ENCODE measurements at places on chromosomes 3 and 15.

DNA sequence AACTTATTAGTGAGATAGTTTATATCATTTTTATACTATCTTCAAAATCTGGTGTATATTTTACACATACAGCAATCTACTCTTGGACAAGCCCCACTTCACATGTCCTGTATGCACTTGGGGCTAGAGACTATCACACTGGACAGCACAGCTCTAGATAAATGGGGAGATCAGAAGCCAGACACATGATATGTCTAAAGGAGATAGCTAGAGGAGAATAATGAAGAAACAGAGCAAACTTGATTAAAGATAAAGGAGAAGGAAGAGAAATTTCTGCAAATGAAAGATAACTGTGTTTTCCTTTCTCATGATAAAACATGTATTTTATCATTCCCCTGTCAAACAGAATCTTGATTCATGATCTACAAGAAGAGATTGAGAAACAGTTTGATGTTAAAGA lies 13.0 kb downstream of the CPA3 start:
- DNase-seq: no peak

DNA sequence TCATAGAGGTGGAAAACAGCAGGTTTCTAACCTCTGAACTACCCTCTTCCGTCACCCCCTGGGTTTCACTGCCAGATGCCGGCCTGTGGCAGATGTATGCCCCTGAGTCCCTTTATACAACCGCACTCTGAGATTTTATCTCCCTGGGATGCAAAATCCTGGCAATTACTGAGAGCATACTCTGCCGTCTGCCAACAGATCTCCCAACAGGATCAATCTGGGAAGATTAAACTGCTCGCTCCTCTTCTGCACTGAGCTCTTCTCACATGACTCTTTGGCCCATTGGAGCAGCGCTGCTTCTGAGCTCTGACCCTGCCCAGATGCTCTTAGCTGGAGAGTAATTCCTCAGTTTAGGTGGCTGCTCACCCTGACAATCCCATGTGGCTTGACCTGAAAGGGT lies 133.2 kb downstream of the LIPC start:
- no peak for DNase-seq

- no peak for DNase-seq
Observed at GRCh38 chr3:16982460-16982859, 97.7 kb downstream of the PLCL2 start.

- no peak for DNase-seq
Observed at GRCh38 chr3:36381311-36381956, 1.1 kb downstream of the STAC start.

GRCh38 chr3:46748170-46748569 lies 30.5 kb upstream of the PRSS50 start:
- no peak for DNase-seq

DNA sequence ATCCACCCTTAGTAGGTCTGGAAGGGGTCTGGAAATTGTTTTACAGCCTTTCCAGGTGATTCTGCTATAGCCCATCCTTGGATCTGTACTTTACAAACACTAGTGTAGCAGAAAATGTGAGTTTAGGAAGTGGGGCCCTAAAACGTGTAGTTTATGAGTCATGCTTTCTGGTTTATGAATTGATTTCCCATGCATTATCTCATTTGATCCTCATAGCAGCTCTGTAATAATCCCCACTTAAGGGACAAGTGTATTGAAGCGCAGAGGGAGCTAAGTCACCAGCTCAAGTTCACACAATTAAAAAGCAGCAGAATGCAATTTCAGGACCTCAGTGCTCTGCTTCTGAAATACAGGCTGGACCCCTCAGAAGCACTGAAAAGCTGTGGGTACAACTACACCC lies 22.7 kb upstream of the STARD5 start:
- DNase-seq: no peak

GRCh38 chr15:36079021-36079420 lies 500.4 kb upstream of the CDIN1 start:
- no peak for DNase-seq

GRCh38 chr15:29672923-29673809 lies 149.1 kb downstream of the TJP1 start:
- DNase-seq: no peak

DNA sequence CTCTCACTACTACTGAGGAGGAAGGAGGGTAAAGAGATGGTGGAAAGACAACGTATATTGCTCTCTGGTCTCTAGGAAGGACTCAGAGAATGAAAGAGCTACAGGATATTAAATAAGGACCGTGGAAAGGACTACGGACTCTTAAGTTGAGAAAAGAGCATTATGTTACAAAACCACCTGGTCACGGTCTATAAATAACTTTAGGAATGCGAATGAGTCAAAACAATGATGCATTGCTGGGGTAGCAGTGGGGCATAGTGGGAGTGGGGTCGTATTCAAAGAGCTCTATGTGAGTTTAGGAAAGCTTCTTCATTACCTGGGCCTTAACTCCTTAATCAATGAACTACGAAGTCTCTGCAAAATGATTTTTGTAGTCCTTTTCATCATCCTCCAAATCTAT lies 295.7 kb upstream of the SOX14 start:
- DNase-seq: no peak

DNA sequence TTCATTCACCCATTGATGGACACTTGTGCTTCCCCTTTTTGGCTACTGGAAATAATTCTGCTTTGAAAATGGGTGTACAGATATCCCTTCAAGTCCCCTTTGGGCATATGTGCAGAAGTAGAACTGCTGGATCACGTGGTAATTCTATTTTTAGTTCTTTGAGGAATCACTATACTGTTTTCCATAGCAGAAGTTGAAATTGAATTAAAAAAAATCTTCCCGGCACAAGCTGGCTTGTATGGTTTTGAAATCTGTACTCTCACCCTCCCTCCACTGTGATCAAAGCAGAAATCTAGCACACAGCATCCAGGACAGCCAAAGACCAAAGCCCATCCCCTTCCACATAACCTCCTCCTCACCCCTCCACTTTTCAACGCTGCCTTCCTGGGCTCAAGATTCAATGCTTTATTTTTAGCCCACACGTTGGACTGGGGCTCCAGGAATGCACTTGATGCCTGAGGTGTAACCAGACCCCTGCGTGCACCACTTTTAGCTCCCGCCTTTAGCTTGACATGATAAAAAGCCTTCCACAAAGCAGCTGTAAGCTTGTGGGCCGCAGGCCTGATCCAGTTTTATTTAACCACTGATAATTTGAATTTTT lies 29.9 kb downstream of the TMEM40 start:
- DNase-seq: no peak

GRCh38 chr3:53593611-53594010 lies 99.2 kb downstream of the CACNA1D start:
- DNase-seq: no peak

DNA sequence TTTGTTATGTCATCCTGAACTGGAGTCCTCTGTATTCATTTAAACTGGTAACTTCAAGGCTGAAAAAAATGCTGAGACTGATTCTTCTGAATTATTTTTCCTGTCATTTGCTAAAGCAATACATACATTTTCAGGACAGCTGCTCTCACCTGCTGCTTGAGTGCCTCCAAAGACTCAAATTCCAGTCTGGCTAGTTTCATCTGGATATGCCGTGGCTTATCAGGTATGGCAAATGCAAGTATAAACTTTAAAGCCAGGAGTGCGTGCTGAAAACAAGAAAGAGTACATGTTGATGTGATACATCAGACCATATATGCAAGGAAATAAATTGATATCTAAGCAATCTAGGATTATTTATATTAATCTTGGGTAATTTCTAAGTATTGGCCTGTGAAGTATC lies 146.1 kb downstream of the SNRK start:
- no peak for DNase-seq

GRCh38 chr15:63038926-63039673 lies 3.4 kb upstream of the TPM1 start:
- no peak for DNase-seq

DNA sequence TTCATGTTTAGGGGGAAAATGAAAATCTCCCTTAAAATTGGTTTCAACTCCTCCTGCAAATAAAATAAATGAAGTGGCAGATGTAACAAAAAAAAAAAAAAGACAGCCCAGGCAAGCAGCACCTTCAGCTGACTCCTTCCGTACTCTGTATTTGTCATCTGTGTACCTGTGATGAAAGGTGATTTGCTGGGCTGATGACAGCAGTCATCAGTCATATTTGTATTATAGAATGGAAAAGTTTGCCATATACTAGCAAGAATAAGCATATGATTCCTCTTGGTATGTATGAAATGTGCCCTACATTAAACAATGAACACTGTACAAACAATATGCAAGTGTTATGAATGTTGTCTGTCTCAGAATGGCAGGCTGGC lies 44.1 kb upstream of the WWTR1 start:
- DNase-seq: no peak

DNA sequence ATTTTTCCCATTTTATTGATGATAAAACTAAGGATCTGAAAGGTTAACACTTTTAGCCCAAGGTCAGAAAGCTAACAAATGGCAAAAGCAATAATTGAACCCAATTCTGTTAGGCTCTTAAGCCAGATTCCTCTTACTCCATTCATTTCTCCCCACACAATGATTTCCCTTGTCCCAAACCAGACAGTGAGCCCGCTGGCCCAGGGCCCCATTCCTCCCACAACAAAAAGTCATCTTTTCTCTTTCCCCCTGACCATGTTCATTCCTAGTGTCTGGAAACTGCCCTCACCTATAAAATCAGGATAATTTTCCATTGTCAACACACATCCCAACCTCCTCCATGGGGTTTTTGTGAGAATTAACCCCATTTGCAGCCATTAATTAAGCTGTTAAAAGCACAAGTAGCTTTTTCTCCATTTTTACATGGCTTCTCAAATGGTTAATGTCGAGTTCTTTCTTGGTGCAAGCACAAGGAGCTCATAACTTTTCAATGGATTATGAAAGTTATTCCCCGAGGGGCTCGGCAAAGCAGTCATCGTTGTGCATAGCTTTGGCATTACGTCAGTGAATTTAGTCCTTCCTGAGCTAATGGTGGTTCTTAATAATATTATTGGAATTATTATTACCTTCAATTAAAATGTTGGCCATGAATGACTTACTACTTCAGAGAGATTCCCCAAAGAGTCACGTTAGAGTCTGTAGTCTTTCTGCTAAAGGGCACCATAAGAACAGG lies 151.0 kb upstream of the WNT5A start:
- DNase-seq: no peak

- peak; percentile 3 for DNase-seq
Observed at GRCh38 chr15:86852741-86853140, 773.1 kb downstream of the AGBL1 start.

- DNase-seq: no peak
Observed at GRCh38 chr15:49644364-49644794, 23.5 kb downstream of the DTWD1 start.

GRCh38 chr15:74040109-74040850 lies 42.1 kb downstream of the GOLGA6A start:
- no peak for DNase-seq

DNA sequence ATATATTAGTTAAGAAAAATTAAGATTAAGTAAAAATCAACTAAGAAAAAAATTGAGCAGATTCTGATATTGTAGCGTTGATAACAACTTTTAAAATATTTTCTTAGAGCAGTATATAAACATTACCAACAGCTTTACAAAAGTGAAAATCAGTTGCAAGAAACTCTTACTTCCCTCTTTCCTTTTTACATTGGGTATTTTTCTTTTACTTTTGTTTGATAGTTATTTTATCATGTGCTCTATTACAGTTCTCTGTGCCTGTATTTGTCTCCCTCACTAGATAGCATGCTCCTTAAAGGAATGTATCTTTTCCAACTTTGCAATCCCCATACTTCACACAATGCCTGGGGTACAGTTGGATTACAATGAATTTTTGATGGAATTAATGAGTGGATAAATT lies 87.5 kb upstream of the P3H2 start:
- DNase-seq: no peak

DNA sequence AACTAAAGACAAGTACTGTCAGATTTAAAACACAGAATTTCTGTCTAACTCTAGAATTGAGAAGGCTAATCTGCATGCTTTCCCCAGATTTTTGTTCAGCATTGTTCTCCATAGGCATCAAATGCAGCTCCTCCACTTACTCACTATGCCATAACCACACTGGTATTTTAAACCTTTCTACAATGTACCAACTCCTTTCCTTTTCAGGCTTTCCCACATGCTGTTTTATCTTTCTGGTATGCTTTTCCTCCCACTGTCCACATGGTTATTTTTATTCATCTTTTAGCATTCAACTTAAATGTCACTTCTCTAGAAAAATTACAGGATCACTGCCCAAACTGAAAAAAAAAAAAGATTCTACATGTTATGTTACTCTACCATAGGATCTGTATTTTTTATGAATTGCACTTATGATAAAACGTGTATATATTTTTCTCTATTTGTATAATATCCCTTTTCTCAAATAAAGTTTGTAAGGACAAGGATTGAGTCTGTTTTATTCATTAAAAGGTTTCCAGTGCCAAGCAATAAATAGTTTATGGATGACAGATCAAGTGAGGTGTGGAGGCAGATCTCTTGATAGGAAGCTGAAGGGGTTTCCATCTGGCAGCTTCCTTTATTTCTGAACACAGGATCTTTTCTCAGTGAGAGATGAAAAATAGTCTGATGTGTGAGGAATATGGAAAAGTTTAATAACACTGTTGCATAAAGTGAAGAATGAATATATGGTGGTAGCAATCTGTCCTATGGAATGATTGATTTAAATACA lies 1064.5 kb downstream of the ZPLD1 start:
- no peak for DNase-seq

GRCh38 chr3:72086743-72087087 lies 301.8 kb upstream of the PROK2 start:
- no peak for DNase-seq

- DNase-seq: no peak
Observed at GRCh38 chr3:133713347-133713746, 32.8 kb upstream of the TF start.

DNA sequence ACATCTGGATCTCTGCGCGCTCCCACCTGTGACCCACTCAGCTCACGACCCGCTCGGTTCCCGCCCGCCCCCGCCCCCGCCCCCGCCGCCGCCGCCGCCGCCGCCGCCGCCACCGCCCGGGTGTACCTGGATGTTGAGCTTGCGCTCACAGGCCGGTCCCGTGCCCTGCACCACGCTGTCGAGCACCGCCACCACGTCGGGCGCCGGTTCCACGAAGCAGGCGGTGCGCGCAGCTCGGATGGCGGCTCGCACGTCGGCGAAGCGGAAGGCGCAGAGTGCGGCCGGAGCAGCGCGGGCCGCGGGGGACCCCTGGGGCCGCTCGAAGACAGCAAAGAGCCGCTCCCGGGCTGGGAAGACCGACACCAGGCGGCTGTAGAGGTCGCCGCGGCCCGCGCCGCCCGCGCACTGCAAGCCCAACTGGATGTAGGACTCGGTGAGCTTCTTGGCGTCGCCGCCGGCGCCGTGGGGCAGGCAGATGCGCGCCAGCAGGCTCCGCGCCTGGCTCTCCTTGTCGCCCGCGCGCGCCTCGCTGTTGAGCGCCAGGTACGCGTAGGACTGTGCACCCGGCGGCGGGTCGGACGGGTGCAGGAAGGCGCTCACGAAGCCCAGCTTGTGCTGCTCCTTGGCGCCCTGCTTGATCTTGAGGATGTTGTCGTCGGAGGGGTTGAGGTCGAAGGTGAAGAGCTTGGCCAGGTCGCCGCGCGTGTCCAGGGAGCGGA lies 1.1 kb downstream of the PLXND1 start:
- DNase-seq: no peak

DNA sequence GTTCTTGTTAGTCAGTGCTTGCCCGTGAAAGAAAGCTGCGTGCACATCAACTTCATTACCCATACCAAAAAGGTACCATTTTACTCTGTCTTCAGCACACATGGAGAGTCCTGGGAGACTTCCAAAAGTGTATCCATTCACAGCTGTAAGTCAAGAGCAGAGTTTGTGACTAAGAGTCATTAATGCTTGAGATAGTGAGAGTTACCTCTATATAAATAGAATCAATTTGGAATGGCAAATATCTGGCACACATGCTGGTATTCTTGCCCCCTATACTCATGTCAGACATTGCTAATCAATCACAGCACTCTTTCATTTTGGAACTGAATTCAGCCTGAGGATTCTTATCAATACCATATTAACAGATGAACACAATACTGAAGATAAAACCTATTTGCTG lies 14.2 kb downstream of the CP start:
- no peak for DNase-seq

Measured in epithelial cell of prostate (primary cell).